ENCODE measurements at places on chromosomes 6 and 20.

GRCh38 chr20:50724851-50725723 is 6.3 kb upstream of the PARD6B start:
- no peak for DNase-seq

DNA sequence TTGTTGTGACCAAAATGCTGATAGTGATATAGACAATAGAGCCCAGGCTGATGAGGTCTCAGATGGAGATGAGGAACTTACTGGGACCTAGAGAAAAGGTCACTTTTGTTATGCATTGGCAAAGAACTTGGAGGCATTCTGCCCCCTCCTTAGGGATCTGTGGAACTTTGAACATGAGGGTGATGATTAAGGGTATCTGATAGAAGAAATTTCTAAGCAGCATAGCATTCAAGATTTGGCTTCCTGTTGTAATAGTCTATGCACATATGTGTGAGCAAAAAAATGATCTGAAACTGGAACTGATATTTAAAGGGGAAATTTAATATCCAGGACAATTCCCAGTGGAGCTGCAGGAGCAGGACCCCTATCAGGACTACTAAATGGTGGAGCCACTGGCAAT is 17.1 kb downstream of the HLA-A start:
- no peak for DNase-seq

GRCh38 chr20:22584522-22584921 is at the start of gene FOXA2:
Gene FOXA2 (minus strand): TSS chr20:22584572. CDS start chr20:22584278, 294 bp downstream.
- peak; percentile 89 for DNase-seq

- DNase-seq, result no peak
Measured at GRCh38 chr20:62782149-62782892, 14.0 kb upstream of the MRGBP start.

DNA sequence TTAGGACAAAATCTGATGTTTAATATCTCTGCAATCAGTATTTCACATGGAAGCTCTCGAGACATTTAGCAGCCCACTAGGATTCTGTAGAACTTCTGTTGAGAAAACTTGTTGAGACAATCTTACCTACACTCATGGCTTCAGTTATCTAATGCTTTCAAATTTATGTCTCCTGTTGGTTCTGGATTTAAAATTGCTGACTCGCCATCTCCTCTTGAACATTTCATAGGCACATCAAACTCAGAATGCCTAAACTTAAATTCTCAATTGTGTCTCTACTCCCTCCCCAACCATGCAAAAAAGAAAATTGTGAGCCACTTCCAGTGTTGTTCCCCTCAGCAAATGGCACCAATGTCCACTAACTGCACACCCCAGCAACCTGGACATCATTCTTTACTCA is 142.5 kb upstream of the AHI1 start:
- DNase-seq, result no peak

GRCh38 chr6:137170266-137171052 is 3.0 kb downstream of the IL22RA2 start:
- DNase-seq, result no peak

DNA sequence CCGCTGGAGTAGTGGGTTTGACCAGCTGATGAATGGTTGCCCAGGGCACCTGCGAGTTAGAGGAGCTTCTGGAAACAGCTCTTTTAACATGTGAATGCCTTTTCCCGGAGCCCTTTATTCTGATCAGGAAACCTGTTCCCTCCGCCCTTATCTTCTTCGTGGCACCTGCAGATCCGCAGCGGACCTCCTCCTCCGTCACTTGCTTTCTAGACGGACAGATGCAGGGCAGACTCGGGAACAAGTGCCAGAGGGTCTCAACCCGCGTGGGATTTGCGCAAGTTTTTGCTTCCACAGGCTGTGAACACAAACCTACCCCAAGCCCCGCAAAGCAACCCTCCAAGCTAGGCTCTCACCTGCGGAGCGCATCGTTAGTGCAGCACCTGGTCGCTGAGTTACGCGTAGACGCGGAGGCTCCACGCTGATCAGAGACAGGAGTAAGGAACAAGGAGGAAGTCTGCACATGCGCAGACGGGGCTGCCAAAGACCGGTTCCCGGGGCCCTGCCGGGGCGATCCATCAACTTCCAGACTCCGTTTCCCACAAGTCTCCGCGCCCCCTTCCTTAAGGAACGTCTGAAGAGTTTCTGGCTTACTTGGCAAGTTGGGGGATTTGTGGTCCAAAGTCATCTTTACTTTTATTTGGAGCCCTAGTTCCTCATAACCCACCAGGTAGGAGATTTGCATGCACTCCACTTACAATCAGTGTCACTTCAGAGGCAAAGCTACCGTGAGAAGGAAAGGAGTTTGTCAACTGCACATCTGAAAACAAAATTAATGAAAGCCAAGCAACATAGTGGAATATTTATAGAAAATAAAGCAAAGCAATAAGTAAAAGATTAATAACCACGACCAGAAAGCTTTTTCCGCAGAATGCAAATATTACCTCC is 52.7 kb upstream of the ELMO2 start:
- peak; percentile 56 for DNase-seq

GRCh38 chr20:11845340-11845739 is 72.4 kb upstream of the BTBD3 start:
- no peak for DNase-seq

DNA sequence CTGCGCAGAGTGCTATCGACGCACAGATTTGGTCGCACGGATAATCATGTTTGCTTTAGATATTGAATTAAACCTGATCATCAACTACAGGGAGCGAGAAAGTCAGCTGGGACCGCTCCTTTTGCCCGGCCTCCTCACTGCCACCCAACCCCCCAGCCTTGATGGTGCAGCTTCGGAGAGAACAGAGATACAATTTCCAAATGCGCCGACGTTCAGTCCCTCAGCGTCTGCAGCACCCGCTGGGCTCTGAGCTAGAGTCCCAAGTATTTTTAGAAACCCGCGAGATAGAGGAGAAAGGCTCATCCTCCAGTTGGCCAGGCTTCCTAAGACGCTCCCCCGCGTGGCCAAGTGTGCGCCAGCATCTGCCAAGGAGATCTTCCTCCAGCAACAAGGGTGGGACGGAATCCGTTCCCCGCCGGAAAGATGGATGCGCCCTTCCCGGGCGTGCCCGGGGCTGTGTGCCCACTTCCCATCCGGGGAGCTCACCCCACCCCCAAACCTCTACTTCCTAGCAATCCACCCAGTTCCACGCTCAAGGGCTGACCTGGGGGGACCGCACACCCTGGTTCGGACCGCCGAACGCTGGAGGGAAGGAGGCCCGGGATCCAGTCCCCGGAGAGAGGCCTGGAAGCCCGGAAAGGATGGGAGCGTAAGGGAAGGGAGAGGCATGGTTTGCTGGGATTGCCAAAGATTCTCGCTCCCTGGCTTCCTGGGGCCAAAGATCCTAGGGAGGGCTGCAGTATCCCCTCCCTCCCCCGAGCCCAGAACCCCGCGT is 4.1 kb downstream of the NKX2-2 start:
- no peak for DNase-seq

- no peak for DNase-seq
Measured at GRCh38 chr6:9085054-9085708, 649.8 kb upstream of the SLC35B3 start.

- DNase-seq, result peak; percentile 87
Measured at GRCh38 chr20:58228484-58229197, at the start of gene ANKRD60. Gene ANKRD60 (minus strand): TSS chr20:58228653. CDS start chr20:58228653, 0 bp downstream.

- DNase-seq, result no peak
Measured at GRCh38 chr20:52965380-52965779, 6.8 kb upstream of the TSHZ2 start.

All from upper lobe of left lung (tissue), 6 donors.